ENCODE measurements at places on chromosomes 2 and 18.

DNA sequence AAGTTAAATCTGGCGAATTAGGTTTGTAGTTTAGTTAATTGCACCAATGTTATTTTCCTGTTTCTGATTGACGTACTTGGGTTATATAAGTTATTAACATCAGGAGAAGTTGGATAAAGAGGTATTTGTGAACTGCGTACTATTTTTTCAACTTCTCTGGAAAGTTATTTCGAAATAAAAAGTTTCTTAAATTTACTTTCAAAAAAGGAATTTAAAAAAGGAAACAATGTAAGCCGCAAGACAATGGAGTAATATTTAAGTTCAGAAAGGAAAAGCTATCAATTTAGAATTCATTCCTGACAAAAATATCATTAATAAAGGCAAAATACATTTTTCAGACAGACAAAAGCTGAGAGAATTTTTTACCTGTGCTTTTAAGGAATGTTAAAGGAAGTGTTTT is 47.7 kb downstream of the RAB10 start:
- DNase-seq: no peak

DNA sequence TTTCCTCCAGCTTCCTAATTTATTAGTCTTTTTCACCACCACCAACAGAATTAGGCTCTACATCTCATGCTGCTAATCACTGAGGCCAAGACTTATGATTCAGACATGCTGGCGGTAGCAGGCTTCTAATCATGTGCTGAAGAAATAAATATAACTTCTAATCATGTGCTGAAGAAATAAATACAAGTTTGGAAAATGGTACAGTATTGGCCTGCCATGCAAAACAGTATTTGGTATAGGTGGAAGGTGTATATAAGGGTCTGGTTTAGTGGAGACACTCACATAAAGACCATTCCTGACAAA is 240.7 kb downstream of the TGIF1 start:
- DNase-seq: no peak

GRCh38 chr2:204228169-204228886 is 291.8 kb downstream of the ICOS start:
- no peak for DNase-seq

DNA sequence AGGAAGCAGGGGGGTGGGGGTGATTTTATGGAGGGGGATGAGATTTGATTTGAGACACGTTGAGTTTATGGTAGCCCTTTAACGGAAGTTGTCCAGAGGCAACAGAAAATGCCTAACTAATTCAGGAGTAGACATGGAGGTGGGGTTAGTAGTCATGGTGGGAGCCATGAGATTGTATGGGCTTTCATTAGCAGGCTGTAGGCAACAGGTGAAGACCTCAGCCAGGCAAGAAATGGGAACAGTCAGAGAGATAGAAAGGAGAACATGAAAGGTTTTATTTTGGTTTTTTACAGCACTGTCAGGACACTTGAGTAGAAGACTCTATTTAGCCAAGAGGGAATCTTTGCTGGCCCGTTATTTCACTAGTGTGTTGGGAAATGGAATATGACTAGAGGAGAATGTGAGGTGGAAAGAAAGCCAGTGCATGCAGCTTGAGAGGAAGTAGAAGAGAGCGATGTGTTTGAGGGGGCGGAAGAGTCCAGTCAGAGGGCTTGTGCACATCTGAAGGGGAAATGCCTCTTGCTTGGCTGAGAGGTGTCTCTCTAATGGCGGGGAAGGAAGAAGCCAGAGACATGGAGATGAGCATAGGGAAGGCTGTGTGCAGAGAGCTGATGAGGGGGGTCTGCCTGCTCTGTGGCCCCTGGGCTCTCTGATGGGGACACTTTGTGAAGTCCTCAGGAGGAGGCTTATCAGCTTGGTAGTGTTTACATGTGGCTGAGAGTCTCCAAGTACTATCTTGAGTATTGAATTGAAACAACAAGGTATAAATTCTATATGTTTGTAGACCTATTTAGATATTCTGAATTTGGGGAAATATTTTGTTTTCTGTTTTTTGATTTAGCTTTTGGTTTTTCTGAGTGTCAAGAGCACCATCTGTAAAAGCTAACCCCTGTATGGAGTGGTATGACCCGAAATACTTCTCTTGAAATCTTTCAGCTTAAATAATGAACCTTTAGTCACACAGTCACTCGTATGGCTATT is 66.9 kb upstream of the ITM2C start:
- DNase-seq: no peak

- no peak for DNase-seq
Observed at GRCh38 chr2:232229911-232230310, 148.6 kb upstream of the ALPP start.

DNA sequence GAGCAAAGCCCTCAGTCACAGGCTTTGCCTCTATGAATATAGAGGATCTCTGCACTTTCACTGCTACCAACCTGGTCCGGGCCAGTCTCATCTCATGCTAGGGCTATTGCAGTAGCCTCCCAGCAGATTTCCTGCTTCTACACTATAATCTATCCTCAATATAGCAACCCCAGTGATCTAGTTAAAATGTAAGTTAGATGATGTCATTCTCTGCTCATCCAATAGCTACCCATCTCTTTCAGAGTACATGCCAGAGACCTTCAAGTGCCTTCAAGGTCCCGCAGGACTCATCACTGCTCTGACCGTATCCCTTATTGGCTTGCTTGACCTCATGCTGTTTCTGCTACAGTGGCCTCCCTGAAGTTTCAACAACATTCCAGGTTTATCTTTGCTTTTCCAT is 186.3 kb downstream of the LOXHD1 start:
- no peak for DNase-seq

GRCh38 chr2:226467221-226467620 is 332.4 kb downstream of the IRS1 start:
- no peak for DNase-seq

GRCh38 chr2:42537493-42537892 is 30.9 kb upstream of the MTA3 start:
- DNase-seq: no peak

- DNase-seq: no peak
Observed at GRCh38 chr2:85255456-85255812, 72.4 kb downstream of the TGOLN2 start.

GRCh38 chr18:48843162-48843561 is 107.6 kb downstream of the SMAD7 start:
- DNase-seq: no peak

DNA sequence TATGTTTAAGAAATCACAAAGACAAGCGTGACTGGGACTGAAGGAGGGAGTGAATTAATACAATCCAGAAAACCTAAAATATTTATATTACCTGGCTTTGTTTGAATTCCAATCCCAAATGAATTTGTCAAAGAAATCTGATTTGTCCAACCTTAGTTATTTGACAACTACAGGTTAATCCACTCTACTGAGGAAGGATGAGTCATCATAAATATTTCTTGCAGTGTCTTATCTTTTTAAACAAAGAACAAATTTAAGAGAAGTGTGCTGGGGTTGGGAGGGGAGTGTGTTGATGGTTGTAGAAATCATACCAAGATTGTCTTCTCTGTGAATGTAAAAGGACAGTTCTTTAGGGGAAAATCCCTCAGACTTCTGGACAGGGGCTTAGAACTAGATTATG is 1106.3 kb upstream of the SLC39A10 start:
- no peak for DNase-seq

GRCh38 chr2:62099523-62100175 is 96.3 kb upstream of the B3GNT2 start:
- DNase-seq: no peak

GRCh38 chr18:61129001-61129400 is 204.2 kb upstream of the CDH20 start:
- no peak for DNase-seq

GRCh38 chr2:2832657-2833056 is 501.6 kb upstream of the MYT1L start:
- DNase-seq: no peak

GRCh38 chr2:188610827-188611226 is 319.2 kb downstream of the GULP1 start:
- DNase-seq: no peak

- DNase-seq: no peak
Observed at GRCh38 chr18:76656925-76657827, 162.1 kb upstream of the ZNF516 start.

DNA sequence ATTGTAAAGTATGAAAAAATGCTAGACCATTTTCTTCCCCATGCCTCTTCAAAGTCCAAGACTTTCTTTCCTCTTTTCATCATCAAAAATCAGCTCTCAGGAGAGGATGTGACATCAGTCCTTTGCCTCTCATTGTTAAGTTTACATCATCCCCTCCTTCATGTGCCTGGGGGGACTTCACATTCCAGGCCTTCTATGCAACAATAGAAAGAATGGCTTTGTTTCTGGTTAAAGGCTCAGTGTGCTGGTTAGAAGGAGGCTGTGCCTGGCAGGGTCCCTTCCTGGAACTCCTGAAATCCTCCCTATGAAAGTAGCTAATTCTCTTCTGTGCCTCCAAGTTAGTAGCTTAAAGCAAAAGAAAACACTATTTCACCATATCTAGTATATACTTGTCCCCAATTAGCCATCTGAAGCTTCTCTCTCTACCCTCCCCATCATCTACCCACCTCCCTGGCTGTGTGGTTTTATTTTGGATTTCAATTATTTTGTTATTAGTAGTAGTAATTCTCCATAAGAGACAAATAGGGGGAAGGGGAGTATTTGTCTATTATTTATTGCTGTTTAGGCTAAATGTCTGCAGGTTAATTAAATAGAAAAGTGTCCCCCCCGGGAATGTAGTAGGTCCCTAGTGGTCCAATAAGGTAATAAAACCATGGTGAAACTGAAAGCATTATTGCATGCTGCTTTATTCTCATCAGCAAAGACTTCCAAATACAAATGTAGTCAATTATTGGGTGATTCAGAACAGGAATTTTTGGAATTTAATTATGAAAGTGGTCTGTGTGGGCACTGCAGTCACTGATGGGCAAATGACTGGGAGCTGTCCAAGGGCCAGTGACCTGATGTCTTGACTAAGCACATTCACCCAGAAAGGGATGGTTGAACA is 69.0 kb downstream of the CPO start:
- DNase-seq: no peak

DNA sequence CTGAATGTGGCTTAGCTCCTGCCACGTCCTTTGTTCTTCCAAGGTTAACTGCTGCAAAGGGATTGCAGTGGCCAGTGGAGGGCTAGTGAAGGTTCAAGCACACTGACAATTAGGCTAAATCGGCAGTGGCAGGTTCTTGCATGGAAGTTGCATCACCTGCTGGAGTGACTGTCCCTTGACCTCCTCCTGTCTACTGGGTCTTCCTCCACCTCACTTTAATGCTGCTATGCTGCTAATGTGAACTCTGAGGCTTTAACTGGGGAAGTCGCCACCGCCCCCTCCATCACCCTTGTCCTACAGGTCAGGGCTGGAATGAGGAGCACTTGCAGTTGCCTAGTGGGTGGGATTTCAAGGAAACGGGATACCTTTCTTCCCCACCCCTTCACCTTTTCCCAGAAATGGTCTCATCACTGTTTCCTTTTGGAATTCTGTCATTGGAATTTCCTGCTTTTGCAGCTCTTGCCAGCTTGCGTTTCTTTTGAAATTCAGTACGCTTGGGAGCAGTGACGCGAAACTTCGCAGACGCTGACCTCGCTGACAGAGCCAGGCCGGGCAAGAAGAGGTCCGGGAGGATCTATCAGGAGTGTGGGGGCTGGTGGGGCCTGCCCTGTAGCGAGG is 150.3 kb downstream of the SH3RF3 start:
- no peak for DNase-seq

Measured in T follicular helper cell (primary cell).